A549 treated with RU486 at 1 μM for 4 hours (cell line): ENCODE measurements at places on chromosomes 16 and 17. TPM values are rescaled to one million over a fixed set of nuclear protein-coding genes. Genes with fewer than 3 reads are reported as not detected.

The TAT gene
- 0.03 to 0.06 TPM in 2 of 5 replicates, not detected in the others for total RNA-seq

The FOXO3B gene
- 3.7 to 5.4 TPM (median 5.1 TPM) in 5 replicates for total RNA-seq

The GPR142 gene
- 0.07 TPM in 1 of 5 replicates, not detected in the others for total RNA-seq

The TACO1 gene
- 51.4 to 57.2 TPM (median 54.1 TPM) in 5 replicates for total RNA-seq
